ENCODE measurements at places on chromosomes 2 and 18.

DNA sequence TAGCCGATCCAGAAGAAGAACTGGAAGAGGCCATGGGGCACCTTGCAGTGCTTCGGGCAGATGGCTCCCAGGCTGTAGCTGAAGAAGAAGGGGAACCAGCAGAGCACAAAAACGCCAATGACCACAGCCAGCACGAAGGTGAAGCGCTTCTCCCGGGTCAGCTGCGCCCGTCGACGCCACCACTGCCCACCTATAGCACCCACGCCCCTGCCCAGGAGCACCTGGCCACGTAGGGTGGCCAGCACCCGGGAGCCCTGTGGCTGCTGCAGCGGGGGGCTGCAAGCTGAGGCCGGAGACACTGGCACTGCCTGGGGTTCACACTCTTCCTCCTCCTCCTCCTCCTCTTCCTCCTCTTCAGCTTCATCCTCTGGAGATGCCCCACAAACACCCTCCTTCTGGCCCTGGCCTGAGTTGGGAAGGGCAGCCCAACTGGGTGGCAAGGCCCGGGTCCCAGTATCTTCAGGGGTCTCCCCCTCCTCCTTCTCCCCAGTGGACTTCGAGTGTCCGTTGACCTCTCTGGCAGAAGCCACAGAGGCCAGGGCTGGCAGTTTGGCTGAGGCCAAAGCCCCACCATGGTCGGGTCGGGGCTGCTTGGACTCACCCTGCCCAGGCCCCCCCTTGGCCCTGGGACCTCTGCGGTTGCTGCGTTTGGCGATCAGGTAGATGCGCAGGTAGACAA is 1.3 kb downstream of the ADRA2B start:
- DNase-seq, result no peak

GRCh38 chr2:76450024-76450475 is 739.3 kb upstream of the GCFC2 start:
- DNase-seq, result no peak

GRCh38 chr18:79629249-79629558 is 50.4 kb upstream of the CTDP1 start:
- DNase-seq, result no peak

DNA sequence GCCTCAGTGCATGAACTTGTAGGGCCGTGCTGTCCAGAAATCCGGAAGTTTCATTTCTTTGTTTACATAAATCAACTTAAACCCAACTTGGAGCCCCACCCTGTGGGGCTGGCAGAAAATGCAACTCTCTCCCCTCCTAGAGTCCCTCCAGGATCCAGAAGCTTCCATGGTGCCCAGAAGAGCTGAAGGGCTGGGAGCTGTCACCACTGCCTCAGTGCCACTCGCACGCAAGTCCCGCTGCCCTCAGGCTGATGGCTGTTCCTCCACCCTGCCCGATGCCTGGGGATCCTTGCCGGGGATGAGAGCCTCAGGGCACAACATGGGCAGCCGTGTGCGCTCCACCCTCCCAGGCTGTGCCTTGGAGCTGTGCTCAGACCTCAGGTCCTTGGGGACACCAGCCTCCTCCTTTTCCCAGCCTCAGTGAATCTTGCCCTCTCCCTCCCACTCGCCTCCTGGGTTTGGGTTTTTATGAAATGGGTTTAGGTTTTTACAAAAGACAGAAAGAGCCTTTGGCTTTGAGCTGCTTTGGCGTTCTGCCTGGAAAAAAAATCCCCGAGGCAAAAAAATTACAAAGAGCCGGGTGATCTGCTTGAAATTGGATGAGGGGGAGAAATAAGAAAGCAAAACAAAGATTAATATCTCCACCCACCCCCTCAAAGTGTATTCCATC is 155.2 kb downstream of the TWIST2 start:
- no peak for DNase-seq

DNA sequence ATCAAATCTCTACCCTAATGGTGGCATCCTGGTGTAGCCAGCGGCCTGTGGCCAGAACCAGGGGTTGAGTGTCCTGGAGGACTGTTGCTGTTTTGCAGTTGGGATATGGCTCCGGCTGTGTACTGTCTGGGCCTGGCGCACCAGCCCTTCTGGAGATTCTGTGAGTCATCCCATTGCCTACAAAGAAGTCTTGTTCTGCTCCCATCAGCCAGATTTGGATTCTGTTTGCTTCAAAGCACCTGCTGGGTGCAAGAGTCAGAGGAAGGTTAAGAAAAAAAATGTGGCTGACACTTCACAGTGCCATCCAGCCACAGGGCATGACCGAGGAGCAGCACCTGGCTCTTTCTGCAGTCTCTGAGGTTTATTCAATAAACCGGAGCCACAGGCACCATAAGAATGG is 41.0 kb upstream of the ASAP2 start:
- DNase-seq, result no peak

DNA sequence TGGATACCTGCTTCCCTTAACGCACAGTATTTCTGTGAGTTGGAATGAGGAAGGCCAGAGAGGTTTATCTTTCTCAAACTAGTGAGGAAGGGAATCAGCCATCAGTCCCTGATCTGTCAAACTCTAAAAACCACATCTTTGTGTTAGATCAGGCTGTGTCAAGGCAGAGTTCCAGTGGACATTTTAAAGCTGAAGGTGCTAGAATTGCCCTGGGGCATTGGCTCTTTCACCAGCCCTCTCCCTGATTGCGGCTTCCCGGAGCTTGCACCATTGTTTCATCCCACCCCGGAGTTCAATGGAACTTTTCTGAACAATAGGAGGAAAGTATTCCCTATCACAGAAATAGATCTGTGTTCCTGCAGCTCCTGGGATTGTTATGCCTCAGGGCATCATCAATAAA is 110.2 kb downstream of the RNF144A start:
- DNase-seq, result no peak

DNA sequence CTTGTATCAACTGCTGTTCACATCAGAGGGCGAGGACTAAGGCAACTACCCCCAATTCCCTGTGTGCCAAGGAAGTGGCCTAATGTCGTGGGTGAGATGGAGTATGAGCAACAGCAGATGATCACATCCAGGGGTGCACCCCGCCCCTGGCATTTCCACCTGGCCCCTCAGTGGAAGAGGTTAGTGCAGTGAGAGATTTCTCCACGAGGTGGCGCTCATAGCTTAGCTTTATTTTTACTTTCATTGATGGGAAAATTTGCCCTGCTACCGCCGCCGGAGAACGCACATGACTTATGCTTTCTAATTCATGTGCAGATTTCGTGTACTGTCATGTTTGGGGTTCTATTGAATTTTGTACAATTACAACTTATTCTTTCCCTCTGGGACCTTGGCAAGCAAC is 470.6 kb upstream of the MEX3C start:
- DNase-seq, result peak; percentile 8

DNA sequence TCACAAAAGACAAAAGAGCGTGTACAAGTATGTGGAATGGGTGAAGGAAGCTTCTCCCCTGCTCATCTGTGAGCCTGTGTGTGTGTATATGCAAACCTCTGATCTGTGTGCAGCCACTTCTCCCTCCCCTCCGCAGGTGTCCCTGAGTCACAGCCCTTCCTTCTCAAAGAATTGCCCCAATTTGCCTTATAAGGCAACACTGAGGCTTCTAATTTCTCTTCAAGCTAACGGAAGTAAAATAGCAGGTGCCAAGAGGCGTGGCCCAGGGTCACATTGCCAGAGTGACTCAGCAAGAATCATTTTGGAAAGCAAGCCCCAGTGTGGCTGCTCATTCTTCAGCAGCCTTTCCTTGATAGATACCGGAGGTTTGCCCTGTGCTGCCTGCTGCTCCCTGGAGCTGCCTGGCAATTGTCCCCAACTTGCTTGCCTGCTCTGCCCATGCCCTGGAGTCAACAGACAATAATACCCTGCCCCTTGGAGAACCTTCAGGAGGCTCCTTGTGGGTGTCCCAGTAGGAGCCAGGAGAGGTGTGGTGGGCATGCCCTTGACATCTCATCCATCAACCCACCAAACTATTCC is 37.3 kb upstream of the BMP10 start:
- DNase-seq, result no peak

- DNase-seq, result no peak
These were observed 26.4 kb downstream of the EML4 start for GRCh38 chr2:42195559-42195958.

GRCh38 chr2:23904215-23904614 is 22.7 kb downstream of the ATAD2B start:
- no peak for DNase-seq

- DNase-seq, result no peak
These were observed 1.8 kb downstream of the SLC4A10 start for GRCh38 chr2:161625996-161626395.

DNA sequence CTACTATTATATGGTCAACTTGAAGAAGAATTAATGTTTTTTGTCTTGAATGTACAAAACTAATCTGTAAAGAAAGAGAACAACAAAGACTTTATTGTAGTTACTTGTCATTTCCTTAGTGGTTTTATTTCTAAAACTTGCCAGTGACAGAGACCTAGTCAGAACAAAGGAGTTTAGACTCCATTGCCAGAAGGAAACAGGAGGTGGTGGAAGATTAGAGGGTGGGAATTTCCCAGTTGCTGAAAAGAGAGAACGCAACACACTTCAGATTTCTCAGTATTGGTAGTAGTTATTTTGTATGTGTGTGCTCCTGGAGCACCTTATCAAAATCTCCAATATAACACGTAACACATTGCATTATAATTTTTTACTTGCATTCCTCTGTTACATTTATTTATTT is 81.4 kb downstream of the CDCA7 start:
- DNase-seq, result no peak

- DNase-seq, result no peak
These were observed 23.5 kb downstream of the MIB1 start for GRCh38 chr18:21763846-21764646.

DNA sequence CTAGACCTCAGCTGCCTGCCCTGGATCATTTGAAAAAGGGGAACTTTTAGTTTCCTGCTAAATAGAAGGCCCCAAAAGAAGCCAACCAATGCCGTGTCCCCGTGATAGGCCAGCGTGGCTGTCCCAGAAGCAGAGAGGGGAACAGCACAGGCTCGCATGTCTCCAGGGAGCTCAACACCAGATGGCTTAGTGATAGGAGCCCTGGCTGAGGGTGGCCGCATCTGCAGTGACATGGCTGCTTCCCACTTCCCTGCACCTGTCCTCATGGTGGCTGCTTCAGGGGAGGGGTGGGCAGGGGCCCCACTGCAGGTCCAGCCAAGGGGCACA is 79.6 kb downstream of the MBP start:
- DNase-seq, result peak; percentile 40

DNA sequence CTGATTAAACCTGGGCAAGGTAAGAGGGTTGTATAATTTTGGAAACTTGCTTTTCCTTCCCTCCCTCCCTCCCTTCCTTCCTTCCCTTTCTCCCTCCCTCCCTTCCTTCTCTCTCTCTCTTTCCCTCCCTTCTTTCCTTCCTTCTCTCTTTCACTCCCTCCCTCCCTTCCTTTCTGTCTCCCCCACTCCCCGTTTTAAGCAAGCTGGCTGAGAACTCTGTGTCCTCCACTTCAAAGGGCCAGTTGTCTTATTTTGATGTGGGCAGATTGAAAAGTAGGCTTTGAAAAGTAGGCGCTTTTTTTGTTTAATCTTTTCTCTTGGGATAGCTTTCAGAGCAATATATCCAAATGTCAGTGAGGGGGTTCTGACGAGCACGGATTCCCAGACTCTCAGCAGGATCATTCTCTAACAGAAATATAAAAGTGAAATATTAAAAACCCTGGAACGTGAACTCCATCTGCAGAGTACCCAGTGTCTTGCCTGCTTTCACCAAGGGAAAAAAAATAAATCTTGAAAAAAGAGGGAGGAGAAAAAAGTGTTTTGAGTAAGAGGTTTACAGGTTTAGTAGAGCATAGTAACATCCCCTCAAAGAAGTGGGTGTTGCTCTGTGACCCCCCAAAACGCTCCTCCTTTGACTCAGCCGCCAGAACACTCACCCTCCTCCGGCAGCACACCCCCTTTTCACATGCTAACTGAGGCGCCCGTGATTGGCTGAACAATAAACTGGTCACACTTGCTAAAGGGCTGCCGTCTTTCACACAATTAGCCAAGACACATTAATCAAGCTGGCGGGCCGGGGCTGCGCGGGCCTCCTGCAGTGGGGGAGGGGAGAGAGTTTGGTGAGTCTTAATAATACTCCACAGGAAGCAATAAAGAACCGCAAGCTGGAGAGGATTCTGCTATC is 52.2 kb downstream of the CDK15 start:
- DNase-seq, result peak; percentile 7

DNA sequence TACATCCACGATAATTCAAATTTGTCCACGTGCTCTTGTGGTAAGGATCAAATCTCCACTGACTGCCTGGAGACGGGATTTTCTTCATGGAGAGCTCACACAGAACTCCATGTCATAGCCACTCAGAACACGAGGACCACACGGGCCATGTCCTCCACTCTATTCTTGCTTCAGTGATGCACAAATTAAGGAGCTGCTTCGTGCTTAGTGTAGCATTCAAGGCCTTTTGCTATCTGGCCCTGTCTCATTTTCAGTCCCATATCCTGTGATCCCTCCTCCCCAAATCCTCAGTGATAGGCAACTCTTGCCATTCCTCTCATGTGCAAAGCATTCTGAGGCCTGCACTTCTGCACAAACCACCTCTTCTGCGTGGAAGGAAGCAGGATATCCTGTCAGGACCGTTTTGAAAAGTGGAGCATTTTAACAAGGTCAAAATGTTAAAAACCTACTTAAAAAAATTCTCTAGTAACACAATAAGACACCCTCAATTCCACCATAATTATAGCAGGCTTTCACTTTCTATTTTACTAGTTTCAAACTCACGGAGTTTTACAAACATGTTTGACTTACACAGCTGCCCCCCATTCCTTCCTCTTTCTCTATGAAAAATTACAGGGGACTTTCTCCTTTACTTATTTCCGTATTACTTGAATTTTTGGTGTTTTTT is 35.2 kb downstream of the ST3GAL5 start:
- no peak for DNase-seq

GRCh38 chr2:217836901-217837491 is 165.8 kb downstream of the TNS1 start:
- peak; percentile 15 for DNase-seq

DNA sequence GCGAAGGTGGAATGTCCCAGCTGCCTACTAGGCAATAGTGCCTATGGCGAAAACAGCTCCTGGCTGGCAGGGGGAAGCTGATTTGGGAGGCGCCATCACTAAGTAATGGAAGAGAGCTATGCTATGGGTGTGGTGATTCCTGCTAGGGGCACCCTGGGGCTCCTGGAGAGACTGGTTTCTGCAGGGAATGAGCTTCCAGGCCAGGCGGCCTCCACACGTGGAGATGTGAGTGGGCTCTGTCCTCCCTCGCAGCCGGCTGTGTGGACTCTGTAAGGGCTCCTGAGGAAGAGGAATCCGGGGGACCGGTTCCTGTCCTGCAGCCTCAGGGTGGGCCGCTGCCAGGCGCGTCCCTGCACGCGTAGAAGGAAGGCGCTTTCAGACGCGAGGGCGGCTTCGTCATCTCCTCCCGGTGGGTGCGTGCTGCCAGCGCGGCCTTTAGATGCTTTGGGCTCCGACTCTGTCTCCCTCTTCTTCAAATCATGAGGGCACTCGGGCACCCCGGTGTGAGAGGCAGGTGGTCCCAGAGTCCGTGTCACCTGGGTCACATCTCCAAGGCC is 55.5 kb upstream of the ANKRD62 start:
- no peak for DNase-seq

GRCh38 chr2:16671760-16672159 is 6.1 kb upstream of the CYRIA start:
- no peak for DNase-seq

Measured in hypothalamus (tissue), 51 donors.